ENCODE measurements at places on chromosomes 2 and 18. TPM values are rescaled to one million over a fixed set of nuclear protein-coding genes. Genes with fewer than 3 reads are reported as not detected.

- DNase-seq, result no peak
These were observed 122.6 kb upstream of the PIEZO2 start for GRCh38 chr18:11271954-11272353.

- no peak for DNase-seq
These were observed 195.3 kb upstream of the HS6ST1 start for GRCh38 chr2:128513961-128514283.

AQP12B gene
- not detected for total RNA-seq

KYNU gene
- total RNA-seq, result not detected

SPATA3 gene
- total RNA-seq, result not detected

DNA sequence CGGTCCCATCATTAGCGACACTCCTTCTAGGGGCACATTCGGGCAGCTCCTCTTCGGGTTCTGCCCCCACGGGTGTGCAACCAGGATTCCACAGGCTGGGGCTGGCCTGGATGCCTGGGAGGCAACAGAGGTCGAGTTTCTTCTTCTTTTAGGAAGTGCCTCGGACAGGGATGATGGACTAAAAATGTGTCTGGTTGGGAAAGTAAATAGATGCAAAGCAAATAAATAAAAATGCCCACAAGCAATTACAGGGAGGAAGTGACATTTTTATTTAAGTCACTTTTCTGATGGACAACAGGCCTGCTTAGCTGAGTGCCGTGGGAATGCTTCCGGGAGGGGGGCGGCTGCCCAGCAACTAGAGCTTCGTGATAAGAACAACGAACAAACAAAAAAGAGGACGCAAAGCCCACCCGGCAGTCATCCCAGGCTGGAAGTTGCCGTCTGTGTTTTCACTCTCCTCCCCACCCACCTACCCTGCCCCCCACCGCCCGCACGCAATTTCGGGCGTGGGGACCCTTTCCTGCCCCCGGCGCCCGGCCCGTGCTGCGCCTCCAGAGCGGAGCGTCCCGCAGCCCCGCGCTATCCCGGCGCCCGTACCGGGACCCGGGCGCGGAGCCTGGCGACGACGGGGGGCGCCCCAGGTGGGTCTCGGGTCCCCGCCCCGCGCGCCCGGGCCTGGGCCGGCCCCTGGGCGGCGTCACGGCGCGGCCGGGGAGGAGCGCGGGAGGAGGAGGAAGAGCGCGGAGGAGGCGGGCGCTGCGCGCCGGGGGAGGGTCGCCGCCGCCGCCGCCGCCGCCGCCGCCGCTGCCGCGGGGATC, 412 bp upstream of the NCK2 start:
- DNase-seq, result peak; percentile 68

DNA sequence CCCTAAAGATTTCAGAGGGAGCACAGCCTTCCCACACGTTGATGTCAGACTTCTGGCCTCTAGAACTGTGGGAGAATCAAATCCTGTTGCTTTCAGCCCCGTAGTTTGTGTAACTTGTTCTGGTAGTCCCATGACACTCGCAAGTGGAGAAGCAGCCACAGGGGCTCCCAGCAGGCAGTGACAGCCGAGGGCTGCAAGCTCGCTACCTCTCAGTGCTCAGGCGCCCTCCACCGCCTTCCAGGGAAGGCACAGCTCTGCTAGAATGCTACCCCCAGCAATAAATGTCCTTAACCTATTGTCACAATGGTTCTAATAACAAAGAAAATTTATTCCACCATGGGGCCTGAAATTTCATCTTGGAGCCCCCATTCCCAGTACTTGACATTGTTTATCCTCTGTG, 143.1 kb upstream of the ZNF236 start:
- no peak for DNase-seq

DNA sequence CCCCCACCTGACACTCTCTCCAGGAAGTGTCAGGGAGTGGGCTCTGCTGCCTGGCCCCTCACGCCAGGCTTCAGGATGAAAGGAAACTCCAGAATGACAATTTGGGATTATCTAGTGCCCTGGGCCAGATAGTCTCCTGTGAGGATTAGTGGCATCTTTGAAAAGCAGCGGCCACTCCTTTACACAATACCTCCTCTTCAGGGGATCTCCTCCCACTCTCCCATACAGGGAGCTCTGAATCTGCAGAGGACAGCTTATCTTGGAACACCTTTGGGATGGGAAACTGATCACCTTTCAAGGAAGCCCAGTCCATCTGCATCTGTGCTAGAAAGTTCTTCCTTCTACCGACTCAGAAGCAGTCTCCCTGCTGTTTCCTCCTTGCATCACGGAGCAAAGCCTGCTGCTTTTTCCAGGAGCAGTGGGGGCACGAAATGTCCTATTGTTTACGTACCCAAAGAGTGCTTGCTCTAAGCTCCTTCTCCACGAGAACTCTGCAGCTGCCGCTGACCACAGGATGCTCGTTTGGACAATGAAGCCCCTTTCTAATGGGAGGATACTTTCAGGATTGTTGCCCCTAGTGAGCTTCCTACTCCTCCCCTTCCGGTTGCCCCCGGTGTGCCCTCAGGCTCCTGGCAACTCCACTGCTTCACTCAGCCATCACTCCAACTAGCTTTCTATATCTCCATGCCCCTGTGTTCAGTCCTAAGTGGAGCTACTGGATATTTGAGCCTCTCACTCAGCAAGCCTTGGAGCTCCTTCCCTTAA, 31.5 kb downstream of the SIX3 start:
- no peak for DNase-seq
